ENCODE measurements at places on chromosomes 7 and 10. TPM values are rescaled to one million over a fixed set of nuclear protein-coding genes. Genes with fewer than 3 reads are reported as not detected.

The DPYSL4 gene
- 6.3 TPM for total RNA-seq

The ZNF117 gene
- 10.7 TPM for total RNA-seq

The MCU gene
- total RNA-seq: 41.9 TPM

The PLAC9 gene
- 2.6 TPM for total RNA-seq

The GFRA1 gene
- 0.46 TPM for total RNA-seq

The SUGCT gene
- total RNA-seq: 16.0 TPM

The HOXA10 gene
- total RNA-seq: 13.7 TPM

The CTBP2 gene
- total RNA-seq: 60.3 TPM

The ARHGEF35 gene
- total RNA-seq: 0.59 TPM

The MACC1 gene
- total RNA-seq: 0.05 TPM

The UTF1 gene
- not detected for total RNA-seq

The GDF2 gene
- total RNA-seq: not detected

Measured in smooth muscle cell of the umbilical artery (primary cell).